Psoas muscle (tissue), 8 donors: ENCODE measurements at places on chromosomes 16 and 17. TPM values are rescaled to one million over a fixed set of nuclear protein-coding genes. Genes with fewer than 3 reads are reported as not detected.

GRCh38 chr17:49748791-49749190, 15.1 kb downstream of the FAM117A start:
- no peak overlapping the region for H3K27ac ChIP-seq
- no peak for DNase-seq
- H3K27me3 ChIP-seq = no peaks in the 10 kb centered on the region
- no peaks in the 10 kb centered on the region for H3K36me3 ChIP-seq
- H3K4me3 ChIP-seq = no peak overlapping the region

DNA sequence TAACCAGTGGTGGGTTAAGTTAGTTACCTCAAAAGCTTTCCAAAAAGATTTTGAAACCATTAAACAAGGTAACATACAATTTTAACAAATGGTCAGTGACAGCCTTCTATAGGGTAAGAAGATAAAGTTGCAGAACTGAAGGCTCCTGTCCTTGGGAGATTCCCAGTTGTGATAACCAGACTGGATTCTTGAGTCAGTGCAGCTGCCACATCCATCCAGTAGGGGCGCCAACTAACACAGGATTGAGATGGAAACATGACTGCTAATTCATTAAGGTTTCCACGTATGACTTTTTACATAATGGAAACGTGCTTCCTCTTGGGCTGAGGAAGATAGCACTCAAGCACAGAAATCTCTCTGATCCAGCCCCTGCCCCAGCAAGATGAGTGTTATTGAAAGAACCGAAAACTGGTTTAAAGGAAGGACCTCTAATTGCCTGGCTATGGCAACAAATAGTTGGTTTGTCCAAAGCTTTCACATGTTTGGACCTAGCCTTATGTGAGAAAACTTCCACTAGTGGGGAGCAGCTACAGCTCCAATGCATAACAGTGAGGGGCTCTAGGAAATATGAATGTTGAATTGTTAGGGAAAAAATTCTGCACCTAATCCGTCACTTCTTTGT, 269.8 kb upstream of the MYOCD start:
- DNase-seq = no peak
- H3K27me3 ChIP-seq = no peaks in the 10 kb centered on the region
- H3K4me3 ChIP-seq = no peak overlapping the region
- H3K4me1 ChIP-seq = no peaks in the 10 kb centered on the region

GRCh38 chr17:14805348-14805747, 459.8 kb downstream of the PMP22 start:
- H3K4me1 ChIP-seq = no peaks in the 10 kb centered on the region
- no peaks in the 10 kb centered on the region for H3K27me3 ChIP-seq
- H3K27ac ChIP-seq = no peak overlapping the region
- no peaks in the 10 kb centered on the region for H3K36me3 ChIP-seq
- no peak overlapping the region for H3K4me3 ChIP-seq

The HSPB9 gene
- total RNA-seq = 0.43 TPM

The FNDC8 gene
- not detected for total RNA-seq

The EEF2KMT gene
- total RNA-seq = 15.0 TPM
